ENCODE measurements at places on chromosomes 11 and 22. TPM values are rescaled to one million over a fixed set of nuclear protein-coding genes. Genes with fewer than 3 reads are reported as not detected.

GRCh38 chr11:71137376-71137775, 115.0 kb downstream of the SHANK2 start:
- no peak for DNase-seq

The TRPC6 gene
- total RNA-seq = not detected

The TYR gene
- not detected for total RNA-seq

The CHRNA10 gene
- not detected for total RNA-seq

The KDM2A gene
- 9.2 TPM for total RNA-seq
